Left ventricle myocardium inferior (tissue), 1 donor: ENCODE measurements at places on chromosomes 12 and 14. TPM values are rescaled to one million over a fixed set of nuclear protein-coding genes. Genes with fewer than 3 reads are reported as not detected.

GRCh38 chr12:53476769-53477209 is 22.5 kb downstream of the MAP3K12 start:
- no peak for DNase-seq
- H3K36me3 ChIP-seq, result peaks cover 99% of the 10 kb centered on the region
- peaks cover 92% of the 10 kb centered on the region for H3K4me1 ChIP-seq
- H3K27me3 ChIP-seq, result no peaks in the 10 kb centered on the region
- no peak overlapping the region for H3K4me3 ChIP-seq
- H3K27ac ChIP-seq, result peak overlapping the region; percentile 17

GRCh38 chr14:57530571-57530970 is 36.9 kb upstream of the CCDC198 start:
- H3K4me3 ChIP-seq, result no peak overlapping the region
- no peaks in the 10 kb centered on the region for H3K4me1 ChIP-seq
- no peaks in the 10 kb centered on the region for H3K27me3 ChIP-seq
- no peak for DNase-seq
- H3K27ac ChIP-seq, result no peak overlapping the region
- no peaks in the 10 kb centered on the region for H3K36me3 ChIP-seq

The AMN gene
- not detected for total RNA-seq

The EGLN3 gene
- total RNA-seq, result 153 TPM

The NEUROD4 gene
- total RNA-seq, result not detected

- DNase-seq, result peak; percentile 92
- H3K4me1 ChIP-seq, result peaks cover 78% of the 10 kb centered on the region
- H3K27me3 ChIP-seq, result no peaks in the 10 kb centered on the region
- H3K4me3 ChIP-seq, result peak overlapping the region; percentile 99
- no peaks in the 10 kb centered on the region for H3K36me3 ChIP-seq
Measured at GRCh38 chr12:124566161-124566996, 1.0 kb downstream of the NCOR2 start.

DNA sequence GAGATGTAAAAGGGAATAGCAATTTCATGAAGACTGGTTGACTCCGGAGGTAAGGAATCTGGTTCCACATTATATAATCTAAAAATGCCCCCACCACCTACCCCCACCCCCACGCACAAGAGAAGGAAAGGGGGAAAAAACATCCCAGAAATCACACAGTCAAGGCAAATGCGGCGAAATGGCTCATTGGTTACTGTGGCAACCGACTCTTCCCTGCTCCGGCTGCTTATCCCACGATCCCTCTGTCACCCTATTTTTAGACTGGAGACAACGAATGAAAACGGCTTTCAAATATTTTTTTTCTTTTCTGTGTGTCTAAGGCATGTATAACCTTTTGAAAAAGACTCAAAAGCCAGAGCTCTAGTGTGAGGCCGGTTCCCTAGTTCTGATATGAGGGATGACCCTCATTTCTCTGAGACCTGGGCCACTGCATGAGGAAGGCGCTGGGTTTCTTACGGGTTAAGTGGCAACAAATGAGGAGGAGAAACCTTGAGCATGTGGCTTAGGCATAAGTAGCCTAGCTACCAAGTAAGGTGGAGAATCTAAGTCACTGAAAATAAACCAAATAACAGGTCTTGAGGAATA is 148.3 kb upstream of the GRIN2B start:
- no peak for DNase-seq
- no peak overlapping the region for H3K27ac ChIP-seq
- no peaks in the 10 kb centered on the region for H3K4me1 ChIP-seq
- H3K36me3 ChIP-seq, result no peaks in the 10 kb centered on the region
- no peak overlapping the region for H3K4me3 ChIP-seq

The SYNDIG1L gene
- total RNA-seq, result 0.11 TPM

DNA sequence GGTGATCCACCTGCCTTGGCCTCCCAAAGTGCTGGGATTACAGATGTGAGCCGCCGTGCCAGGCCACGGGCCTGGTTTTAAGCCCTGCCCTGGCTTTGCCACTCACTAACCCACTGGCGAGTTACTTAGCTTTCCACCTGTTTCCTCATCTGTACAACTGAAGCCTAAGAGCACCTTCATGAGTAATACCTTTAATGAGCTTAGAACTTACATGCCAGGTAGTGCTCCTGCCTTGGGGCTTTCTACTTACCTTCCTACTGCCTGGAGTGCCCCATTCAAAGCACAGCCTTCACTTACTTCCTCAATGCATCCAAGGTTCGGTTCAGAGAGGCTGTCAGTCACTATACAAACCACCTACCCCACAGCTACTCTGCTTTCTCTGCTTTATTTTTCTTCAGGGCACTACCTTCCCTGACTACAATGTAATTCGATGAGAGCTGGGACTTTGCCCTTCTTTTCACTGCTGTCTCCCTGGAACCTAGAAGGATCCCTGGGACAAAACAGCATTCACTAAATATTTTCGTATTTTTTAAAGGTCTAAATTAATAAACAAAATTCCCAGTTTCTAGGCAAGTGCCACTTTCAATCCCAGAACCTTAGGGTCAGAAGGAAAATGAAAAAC is 13.8 kb downstream of the ZCCHC8 start:
- H3K4me1 ChIP-seq, result no peaks in the 10 kb centered on the region
- no peak for DNase-seq
- peaks cover 91% of the 10 kb centered on the region for H3K36me3 ChIP-seq
- H3K4me3 ChIP-seq, result no peak overlapping the region

The NR4A1 gene
- 55.5 TPM for total RNA-seq

DNA sequence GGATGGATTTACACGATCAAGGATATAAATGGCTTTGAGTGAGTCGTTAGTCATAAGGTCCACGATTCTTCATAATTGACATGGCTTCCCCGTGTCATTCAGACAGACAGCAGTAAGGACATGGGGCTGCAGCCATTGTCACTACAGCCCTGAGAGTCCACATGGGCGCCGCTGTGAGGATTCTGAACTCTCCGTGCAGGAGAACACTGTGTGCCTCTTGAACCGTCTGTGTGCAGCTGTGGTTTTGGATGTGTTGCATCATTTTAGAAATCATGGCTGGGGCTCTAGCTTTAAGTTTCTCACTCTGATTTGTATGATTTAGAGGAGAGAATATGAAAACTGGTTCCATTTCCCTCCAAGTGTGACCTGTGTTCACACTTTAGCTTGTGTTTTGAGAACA is 47.2 kb downstream of the NPAS3 start:
- DNase-seq, result peak; percentile 47
- no peaks in the 10 kb centered on the region for H3K36me3 ChIP-seq
- H3K4me1 ChIP-seq, result no peaks in the 10 kb centered on the region
- H3K27me3 ChIP-seq, result no peaks in the 10 kb centered on the region
- peak overlapping the region; percentile 56 for H3K27ac ChIP-seq
- H3K4me3 ChIP-seq, result no peak overlapping the region

The IRAK3 gene
- 4.8 TPM for total RNA-seq

The FERMT2 gene
- 91.9 TPM for total RNA-seq

- DNase-seq, result no peak
- H3K4me3 ChIP-seq, result no peak overlapping the region
- H3K36me3 ChIP-seq, result no peaks in the 10 kb centered on the region
- peaks cover 16% of the 10 kb centered on the region for H3K4me1 ChIP-seq
Measured at GRCh38 chr12:108622921-108623514, 10.7 kb downstream of the SELPLG start.

The KRT2 gene
- total RNA-seq, result not detected

DNA sequence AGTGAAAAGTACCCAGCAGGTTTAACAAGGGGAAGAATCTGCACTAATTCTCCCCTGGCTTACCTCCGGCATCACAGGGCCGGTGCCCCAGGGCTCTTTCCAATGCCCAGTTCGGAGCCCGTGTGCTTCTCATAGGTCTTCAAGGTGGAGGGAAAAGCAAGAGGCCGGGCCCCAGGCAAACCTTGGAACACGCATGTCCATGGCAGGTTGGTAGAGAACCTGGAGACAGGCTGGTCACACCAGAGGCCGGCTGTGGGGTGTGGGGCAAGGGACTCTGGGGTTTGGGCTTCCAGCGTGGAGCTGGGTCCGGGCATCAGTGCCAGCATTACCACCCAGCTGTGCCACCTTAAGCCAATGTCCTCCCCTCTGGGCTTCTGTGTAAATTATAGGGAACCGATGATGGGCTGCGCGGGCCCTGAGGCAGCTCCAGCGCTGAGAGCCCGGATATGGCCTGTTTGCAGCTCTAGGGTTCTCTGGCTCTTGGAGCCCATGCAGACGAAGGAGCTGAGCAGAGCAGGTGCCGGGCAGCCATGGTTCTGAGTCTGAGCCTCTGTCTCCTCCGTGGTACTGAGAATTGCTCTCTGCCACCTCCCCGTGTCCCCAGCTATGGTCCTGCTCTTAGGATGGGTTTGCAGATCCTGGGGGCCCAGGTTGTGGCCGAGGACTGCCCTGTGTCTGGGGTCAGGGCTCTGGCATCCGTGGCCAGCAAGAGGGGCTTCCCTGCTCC is 197.0 kb upstream of the C14orf180 start:
- H3K4me3 ChIP-seq, result no peak overlapping the region
- peak; percentile 2 for DNase-seq
- peaks cover 13% of the 10 kb centered on the region for H3K4me1 ChIP-seq
- peaks cover 66% of the 10 kb centered on the region for H3K27me3 ChIP-seq
- H3K27ac ChIP-seq, result no peak overlapping the region
- H3K36me3 ChIP-seq, result no peaks in the 10 kb centered on the region
